ENCODE measurements at places on chromosomes 7 and 10.

DNA sequence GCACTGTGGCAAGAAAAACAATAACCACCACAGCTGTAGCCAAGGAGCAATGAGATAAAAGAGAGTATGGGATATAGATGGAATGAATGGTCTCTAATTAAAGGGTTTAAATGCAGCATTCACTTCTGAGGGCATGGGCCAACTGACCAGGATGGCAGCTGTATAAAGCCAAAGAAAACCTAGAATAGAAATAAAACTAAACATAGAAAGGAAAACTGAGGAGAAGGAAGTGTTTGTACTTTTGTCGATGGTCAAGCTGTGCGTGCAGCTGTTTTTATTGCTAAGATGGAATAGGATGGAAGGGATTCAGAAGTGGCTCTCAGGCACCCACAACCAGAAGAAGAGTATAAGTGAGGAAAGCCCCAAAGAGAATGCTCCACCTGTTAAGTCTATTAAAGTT lies 37.9 kb downstream of the ZC3HC1 start:
- DNase-seq = no peak

DNA sequence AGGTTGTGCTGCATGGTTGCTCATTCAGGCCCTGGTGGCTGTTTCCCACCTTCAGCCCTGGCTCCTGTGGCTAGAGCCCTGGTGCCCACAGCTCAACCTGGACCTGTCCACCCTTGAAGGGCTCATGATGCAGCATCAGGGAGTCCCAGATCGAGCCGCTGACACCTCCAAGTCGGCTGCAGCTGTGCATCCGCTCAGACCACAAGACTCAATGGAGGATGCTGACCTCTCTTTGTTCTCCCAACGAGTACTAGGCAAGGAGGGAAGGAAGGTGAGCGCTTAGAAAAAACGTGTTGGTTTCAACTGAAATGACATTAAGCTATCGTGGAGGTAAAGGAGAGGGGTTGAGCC lies 9.5 kb upstream of the C10orf95 start:
- DNase-seq = no peak

DNA sequence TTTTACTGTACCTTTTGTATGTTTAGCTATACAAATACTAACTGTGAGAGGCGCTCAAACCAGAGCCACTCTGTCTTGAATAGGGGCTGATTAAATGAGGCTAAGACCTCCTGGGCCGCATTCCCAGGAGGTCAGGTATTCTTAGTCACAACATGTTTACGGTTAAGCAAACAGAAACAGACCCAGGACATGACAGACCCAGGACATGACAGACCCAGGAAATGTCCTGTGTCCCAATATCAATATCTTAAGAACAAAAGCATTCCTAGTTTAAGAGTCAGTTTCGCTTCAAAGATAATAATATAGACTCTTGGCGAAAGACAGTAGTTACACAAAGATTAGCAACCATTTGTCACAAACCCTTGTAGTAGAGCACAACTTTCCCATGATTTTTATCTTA lies 304.5 kb downstream of the CCSER2 start:
- no peak for DNase-seq

DNA sequence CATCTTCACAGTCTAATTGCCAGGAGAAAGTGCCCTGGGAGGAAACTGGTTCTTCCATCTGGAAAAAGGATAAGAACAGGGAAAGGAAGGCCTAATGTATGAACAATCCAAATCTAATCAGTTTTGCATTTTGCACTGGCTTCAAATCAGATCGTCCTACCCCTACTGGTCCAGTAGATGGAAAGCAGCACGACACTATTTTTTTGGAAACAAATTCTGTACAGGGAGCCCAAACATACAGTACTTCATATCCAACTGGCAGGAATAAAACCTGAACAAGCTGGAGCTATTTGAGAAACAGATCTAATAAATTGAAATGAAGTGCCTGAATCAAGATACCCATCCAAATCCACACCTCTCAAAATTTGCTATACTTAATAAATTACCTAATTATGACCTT lies 36.5 kb downstream of the ETV1 start:
- DNase-seq = no peak

- no peak for DNase-seq
These were observed 218.6 kb upstream of the INHBA start for GRCh38 chr7:41921453-41921981.

DNA sequence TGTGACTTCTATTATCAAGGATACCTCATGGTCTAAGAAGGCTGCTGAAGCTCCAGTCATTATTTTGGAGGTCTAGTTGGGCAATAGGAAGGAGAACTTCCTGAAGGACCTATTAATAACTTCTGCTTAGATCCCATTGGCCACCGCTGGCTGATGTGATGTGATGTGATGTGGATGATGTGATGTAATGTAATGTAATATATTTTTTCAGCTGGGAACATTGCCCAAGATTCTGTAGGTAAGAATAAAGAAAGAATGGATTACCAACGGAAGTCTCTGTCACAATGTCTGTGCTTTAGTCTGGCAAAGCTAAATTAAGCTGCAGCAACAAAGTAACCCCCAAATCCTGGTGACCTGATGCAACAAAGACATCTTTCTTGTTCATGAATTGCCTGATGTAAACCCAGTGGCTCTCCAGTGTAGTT lies 233.7 kb downstream of the PTEN start:
- DNase-seq = no peak

GRCh38 chr10:61592581-61592980 lies 70.1 kb upstream of the CABCOCO1 start:
- DNase-seq = no peak

DNA sequence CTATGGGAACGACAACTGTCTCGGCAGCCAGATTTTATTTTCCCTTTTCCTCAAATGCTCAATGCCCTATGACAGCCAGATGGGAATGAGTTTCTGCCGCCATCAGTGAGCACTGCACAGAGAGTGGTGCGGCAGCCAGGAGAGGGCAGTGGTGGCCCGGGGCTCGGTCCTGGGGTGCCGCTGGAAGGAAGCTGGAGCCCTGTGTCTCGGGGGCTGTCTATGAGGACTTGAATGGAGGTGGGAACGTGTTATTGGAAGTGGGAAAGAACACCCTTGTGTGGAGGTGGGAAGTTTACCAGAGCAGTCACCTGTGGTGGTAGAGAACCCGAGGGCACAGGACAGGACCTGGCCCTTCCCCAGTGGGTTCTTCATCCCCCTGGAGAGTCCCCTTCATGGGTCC lies 35.8 kb downstream of the JAKMIP3 start:
- no peak for DNase-seq

- no peak for DNase-seq
These were observed 34.0 kb downstream of the DLD start for GRCh38 chr7:107924841-107925504.

DNA sequence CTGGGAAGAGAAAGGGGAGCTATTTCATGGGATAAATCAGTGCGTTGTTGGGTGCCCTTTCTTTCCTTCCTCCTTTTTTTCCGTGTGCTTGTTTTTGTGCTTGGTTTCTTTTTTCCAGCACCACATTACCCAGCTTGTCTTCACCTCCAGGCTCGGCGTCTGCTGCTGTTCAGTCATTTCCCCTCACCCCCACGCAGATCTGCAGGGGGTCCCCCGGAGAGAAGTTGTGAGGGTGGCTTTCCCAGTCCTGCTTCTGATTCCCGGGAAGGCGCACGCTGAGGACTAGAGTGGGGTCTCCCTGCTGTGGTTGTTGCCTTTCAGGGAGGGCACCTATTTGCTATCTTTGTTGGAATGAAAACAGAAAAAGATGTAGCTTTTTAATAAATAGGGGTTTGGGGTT lies 1.6 kb downstream of the CAMK1D start:
- no peak for DNase-seq

DNA sequence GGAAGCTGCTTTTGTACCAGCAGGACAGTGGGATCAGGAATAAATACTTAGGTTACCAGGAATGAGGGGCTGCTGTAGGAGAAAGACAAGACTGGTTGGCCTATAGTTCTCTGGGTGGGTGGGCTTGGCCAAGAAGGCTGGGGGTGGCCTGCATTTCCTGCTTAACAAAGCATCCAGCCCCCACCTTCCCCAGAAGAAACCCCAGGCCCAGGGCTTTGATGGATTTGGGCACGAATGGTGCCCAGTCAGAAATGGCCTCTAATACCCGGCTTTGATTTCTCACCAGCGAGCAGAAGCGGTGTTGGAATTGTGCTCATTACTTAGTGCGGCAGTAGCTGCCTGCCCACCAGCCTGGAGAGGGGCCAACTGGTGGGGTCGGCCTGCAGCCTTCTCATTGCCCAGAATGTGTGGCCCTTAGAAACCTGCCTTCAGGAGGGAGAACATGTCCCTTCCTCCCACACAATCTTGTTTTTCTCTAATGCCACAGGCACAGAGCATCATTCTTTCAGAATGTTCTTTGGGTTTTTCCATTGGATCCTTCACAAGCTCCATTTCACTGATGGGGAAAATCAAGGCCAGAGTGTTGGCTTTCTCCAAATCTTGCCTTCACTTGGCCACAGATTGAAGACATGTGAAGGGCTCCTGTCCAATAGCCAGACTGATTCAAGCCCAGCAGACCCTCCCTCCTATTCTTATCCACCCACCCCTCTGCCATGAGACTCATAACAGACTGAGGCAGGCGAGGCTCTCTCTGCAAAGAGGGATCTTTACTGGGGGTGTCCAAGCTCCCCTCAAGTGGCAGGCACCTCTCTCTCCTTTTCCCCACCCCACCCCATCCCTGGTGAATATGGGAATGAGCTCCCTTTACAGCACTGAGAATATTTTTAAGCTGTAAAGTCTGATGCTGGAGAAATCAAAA lies 2.5 kb downstream of the UNC5B start:
- no peak for DNase-seq

All from NCI-H2081 (cell line).